ENCODE measurements at places on chromosomes 6 and 20.

DNA sequence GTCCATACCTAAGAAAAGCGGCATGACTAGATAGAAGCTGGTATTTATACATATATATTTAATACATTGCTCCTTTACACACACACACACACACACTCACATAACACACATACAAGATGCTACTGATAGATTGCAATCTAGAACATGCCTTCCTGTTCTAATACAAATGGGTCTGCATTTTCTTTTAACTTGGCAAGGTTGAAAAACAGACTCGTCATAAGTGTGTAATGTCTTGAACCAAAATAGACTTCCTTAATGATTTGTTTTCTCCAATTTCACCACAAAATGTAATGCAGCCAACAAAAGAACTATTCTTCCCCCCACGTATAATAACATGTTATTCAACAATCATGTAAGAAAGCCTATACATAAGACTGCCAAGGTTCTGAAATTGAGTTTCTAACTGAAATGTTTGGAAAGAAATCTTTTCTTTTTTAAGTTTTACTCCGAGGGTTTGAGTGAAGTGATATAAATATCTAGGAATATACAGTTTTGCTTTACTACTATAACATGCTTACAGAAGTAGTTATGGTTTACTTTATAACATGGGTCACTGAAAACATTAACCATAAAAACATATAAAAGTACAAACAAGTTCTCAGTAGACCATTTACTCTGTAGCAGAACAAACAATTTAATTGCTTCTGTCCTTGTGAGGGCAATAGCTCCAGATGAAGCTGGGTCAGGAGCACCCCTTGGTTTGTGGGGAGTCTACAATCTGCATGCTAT is 207.5 kb downstream of the FOXC1 start:
- no peak for DNase-seq

GRCh38 chr20:11979306-11979990 is 61.8 kb downstream of the BTBD3 start:
- no peak for DNase-seq

- no peak for DNase-seq
Measured at GRCh38 chr6:87070741-87071140, 24.2 kb downstream of the CGA start.

DNA sequence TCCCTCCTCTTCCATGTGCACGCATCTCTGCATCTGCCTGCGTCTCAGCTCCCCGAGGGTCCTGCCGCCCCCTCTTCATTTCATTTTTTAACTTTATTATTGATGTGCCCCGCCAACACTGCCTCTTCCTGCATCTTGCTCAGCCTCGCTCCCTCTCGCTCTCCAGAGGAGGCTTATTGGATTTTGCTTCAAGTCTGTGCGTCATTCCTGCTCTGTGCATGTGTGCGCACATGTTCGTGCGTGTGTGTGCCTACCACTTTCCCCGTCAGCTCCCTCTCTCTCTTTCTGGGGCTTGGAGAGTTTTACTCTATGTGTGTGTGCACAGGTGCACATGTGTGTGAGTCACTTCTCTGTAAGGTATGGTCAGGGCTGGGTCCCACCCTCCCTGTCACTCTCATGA is 71.8 kb upstream of the NNAT start:
- no peak for DNase-seq

DNA sequence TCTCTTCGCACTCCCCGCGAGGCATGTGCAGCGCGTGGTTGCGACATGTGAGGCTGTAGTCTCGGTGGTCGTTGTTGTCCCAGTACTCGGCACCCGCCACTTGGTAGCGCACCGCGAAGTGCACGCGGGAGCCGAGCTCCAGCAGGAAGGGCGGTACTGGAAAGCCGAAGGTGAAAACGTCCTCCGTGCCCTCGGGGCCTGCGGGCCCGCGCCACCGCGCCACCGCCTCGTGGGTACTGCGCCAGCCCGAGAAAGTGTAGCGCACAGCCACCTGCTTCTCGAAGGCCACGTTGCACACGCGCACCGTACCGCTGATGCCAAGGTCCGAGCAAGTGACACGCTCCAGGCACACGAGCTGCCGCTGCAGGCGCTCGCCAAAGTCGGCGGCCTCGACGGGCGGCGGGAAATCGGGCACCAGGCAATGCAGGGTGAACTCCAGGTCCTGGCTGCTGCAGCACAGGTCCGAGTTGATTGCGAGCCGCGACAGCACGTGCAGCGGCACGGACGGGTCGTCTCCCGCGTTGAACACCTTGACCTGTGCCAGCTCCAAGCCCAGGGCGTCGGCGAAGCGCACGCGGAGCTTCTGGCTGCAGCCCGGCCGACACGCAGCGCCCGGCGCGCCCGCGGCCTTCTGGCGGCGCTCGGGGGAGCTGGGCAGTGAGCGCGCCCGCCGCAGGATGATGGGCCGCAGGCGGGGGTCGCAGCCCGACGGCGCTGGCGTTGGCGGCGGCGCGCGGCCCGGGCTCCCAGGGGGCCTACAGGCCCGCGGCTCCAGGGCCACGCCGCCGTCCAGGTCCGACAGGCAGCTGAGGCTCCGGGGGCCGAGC is 840 bp downstream of the PPP1R3D start:
- no peak for DNase-seq

DNA sequence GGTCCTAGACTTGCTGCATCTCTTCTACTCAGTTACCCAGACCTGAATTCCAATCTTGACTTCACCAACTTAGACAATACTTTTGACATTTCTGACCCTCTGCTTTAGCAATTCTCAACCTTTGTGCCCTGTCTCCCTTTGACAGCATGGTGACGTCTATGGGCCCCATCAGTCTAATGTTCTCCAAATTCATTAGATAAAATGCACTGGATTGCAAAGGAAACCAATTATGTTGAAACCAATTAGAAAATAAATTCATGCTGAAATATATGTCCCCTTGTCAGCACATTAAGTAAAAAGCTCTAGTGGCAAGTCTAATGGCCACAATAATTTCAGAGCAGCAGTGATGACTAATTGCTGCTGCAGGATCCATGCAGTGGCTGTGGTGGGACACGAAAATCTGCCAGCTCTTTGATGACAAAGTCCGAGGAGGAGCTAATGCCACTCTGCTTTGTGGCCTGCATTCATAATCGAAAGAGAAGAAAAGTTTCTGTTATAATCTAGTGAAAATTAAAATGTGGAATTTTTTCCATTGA is 64.0 kb downstream of the BFSP1 start:
- no peak for DNase-seq

- DNase-seq: no peak
Measured at GRCh38 chr6:88114838-88115237, 51.3 kb downstream of the CNR1 start.

DNA sequence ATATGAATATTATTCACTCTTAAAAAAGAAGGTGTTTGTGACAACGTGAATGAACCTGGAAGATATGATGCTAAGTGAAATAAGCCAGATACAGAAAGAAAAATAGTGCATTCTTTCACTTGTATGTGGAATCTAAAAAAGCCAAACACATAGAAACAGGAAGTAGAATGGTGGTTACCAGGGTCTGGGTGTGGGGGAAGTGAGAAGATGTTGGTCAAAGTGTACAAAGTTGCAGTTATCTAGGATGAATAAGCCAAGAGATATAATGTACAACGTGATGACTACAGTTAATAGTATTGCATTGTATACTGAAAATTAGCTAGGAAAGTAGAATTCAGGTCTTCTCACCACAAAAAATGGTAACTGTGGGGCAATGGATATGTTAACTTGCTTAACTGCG is 151.1 kb upstream of the HCRTR2 start:
- DNase-seq: no peak

DNA sequence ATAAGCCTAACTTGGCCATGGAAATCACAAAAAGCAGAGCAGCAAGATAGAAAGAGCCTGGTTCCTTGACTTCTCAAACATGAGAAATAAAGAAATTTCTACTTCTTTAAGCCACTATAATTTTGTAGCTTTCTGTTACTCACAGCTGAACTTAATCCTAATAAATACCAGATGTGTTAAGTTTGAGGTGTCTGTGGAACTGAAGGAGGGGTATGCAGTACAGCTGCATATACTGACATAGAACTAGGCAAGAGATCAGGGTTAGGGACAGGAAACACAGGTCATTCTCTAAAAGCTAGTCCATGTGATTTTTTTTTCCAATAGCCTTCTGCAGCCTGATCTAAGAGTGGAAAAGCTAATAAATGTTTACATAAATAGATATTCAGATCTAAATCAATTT is 123.9 kb downstream of the COL12A1 start:
- no peak for DNase-seq

DNA sequence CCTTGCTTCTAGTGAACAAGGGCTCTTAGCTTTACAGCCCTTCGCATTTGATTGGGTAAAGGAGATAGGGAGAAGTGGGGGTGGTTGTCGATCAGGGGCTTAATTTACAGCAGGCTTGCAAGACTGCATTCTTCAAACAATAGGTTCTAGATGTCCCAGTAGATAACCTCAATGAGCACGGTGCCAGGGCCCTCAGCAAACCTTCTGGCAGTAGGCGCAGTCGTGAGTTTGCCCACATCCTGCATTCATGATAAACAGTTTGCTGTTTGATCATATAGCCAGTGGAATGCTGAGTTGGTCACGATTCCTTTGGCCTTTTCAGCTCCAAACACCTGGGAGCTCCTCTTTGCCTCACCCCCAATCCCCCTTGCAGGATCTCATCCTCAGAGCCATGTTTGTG is 27.5 kb downstream of the SUN5 start:
- no peak for DNase-seq

DNA sequence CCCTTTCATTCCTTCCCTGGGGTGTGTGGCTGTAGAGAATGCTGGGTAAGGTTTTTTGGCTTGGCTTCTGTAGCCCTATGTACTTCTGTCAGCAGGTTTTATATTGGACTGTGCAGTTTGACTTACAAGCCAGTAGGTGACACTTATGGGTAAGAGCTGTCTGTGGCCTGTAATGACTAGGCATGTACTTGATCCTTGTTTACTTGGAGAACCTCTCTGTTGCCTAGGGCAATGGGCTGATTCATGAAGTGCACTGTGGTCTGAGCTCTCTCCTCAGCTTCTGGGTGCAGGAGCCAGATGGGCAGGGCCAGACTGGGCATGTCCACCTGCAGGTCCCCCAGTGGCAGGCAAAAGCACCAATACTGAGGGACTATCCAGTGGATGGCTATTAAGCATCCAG is 544.6 kb downstream of the ADGRB3 start:
- no peak for DNase-seq

DNA sequence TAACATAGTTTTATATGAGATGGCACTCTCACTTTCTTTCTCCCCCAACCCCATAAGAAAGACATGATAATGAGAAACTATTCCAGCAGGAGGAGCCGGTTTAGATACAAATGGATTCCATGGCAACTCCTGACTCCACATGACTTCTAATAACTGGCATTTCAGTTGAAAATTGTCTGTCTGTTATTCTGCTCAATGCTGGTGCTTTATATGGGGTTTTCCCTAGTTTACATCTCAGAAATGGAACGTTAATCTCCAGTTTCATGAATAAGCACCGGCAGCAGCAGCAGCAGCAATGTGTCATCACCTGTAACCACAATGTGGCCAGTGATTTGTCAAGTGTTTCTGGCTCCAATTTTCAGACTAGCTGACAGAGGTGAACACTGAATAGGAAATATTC is 8.0 kb upstream of the SIM1 start:
- DNase-seq: no peak

DNA sequence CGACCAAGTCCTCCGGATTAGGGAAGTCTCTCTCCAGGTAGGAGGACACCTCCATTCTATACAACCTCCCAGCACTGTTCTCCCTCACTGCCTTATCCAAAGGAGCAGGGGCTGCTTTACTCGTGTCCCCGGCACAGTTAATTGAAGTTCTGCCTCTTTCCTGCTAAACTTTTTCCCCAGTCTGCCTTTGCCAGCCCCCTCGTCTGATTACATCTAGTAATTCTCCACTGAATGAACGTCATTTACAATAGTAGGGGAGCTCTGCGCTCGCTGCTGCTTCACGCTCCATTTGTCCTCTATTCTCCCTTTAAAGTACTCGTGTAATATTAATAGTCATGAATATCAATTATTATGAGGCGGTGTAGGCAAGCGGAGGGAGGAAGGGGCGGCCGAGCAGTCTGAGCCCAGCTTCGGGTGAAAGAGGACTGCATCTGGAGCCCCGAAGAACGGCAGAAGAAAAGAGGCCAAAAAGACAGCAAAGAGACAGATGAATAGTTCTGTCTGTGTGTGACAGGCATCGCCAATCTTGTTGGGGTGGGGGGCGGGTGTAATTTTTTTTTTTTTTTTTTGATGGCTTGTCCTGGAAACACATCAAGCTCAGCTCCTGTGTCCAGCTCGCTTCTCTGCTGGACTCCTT is 2.9 kb downstream of the TFAP2B start:
- DNase-seq: no peak

- DNase-seq: no peak
Measured at GRCh38 chr6:156279261-156279969, 497.8 kb upstream of the ARID1B start.

- DNase-seq: no peak
Measured at GRCh38 chr6:71588490-71588889, 297.9 kb upstream of the RIMS1 start.

- no peak for DNase-seq
Measured at GRCh38 chr6:46899659-46900058, 22.1 kb downstream of the ADGRF5 start.

- DNase-seq: no peak
Measured at GRCh38 chr20:51749674-51750036, 18.5 kb downstream of the ATP9A start.

DNA sequence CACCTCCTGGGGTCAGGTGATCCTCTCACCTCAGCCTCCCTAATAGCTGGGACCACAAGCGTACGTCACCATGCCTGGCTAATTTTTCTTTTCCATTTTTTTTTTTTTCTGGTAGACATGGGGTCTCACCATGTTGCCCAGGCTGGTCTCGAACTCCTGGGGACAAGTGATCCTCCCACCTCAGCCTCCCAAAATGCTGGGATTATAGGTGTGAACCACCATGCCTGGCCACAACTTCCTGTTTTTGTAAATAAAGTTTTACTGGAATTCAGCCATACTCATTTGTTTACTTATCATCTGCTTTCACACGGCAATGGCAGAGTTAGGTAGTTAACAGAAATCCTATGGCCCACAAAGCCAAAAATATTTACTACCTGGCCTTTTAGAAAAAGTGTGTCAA is 7.8 kb upstream of the RUNX2 start:
- no peak for DNase-seq

GRCh38 chr6:26500102-26500501 is at the start of gene BTN1A1:
Gene BTN1A1 (plus strand): TSS chr6:26500303. CDS start chr6:26501287, 984 bp downstream.
- DNase-seq: no peak

DNA sequence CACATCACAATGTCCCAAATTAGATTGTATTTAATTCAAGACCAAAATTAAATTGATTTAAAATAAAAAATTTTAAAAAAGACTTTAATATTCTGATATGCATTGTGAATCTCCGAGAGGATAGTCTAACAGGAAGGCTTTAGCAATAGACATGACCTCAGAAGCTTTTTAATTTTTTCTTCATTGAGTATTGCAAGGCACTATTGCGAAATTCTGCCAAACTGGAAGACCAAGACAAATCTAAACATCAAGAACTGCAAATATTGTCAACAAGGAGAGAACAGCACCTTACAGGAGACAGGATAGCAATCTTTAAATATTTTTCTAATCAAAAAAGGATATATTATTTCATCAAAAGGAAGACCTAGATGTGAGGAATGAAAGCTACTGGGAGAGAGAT is 56.9 kb downstream of the BMP5 start:
- DNase-seq: no peak
